Stimulated activated CD8-positive, alpha-beta memory T cell treated with anti-CD3 and anti-CD28 coated beads, Interleukin-4, amount 100 ng/mL, for 1 hour (primary cell): ENCODE measurements at places on chromosomes 1 and 21.

DNA sequence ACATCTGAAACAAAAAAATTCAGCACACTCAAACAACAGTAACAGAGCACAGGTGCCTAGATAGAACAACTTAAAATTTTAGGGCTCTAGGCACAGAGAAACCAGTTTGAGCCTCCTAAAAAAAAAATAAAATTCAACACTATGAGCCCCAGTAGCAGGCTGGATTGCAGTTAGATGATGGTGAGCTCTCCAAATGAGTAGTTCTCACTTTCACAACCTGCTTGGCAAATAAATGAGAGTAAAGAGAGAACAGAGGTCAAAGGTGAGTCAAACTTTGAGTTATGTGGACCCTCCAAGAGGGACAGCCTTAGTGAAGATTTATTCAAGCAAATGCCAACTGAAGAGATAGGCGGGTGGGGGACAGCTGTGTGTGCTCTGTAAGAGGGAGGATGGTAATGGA lies 3.6 kb downstream of the BEND5 start:
- DNase-seq = no peak

GRCh38 chr1:6028042-6028850 lies 17.4 kb upstream of the KCNAB2 start:
- peak; percentile 29 for DNase-seq

GRCh38 chr1:78096017-78096416 lies 50.3 kb downstream of the GIPC2 start:
- no peak for DNase-seq

GRCh38 chr21:39373634-39374033 lies 24.7 kb upstream of the HMGN1 start:
- DNase-seq = no peak

GRCh38 chr1:65310078-65310587 lies 790 bp downstream of the DNAJC6 start:
- DNase-seq = no peak

GRCh38 chr1:225228871-225229303 lies 199.0 kb downstream of the LBR start:
- no peak for DNase-seq

DNA sequence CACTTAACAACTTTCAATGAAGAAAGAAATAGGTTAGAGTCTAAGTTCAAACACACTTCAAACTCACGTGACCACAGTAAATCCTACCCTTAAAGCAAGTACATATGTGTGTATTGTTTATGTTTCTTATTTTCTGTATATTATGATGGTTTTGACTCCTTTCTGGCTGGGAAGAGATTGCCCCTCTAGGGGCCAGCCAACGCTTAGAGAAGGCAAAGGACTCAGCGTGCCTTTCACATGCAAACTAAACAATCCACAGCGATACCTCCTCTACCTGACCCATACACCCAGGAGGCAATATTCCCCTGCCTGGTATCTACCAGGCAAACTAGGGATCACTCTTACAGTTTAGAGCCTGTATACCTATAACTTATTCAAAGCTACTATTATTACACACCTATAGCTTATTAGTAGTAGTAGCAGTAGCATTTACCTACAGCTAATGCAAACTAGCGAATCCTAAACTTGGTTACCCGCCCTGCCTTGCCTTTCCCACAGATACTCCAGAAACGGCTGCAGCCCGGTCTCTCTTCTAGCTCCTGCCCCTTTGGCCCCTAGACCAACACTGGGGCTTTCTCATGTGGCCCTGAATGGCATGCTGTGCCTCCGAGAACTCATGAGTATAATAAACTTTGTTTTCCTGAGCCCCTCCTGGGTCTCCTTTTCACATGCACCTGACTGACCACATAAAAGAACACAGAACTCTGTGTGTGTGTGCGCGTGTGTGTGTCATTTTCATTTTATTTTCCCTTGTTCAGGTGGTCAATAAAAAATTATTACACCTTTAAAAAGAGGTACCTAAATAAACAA lies 14.0 kb downstream of the NRIP1 start:
- DNase-seq = no peak

DNA sequence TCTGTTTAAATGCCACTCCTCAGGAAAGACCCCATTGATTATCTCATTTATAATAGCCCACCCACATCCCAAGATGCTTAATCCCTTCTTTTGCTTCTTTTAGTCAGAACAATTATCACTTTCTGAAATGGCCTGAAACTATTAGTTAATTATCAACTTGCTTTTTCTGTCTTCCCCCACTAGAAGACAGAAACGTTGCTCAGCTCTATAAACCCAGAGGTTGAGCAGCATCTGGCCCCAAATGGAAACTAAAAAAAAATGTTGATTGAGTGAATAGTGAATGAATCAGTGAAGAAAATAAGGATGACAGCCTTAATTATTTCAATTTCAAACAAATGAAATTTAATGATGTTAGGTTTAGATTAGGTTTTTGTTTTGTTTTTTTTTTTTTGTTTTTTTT lies 38.2 kb upstream of the PIGC start:
- DNase-seq = no peak

GRCh38 chr1:237932816-237933215 lies 42.1 kb upstream of the ZP4 start:
- DNase-seq = no peak

DNA sequence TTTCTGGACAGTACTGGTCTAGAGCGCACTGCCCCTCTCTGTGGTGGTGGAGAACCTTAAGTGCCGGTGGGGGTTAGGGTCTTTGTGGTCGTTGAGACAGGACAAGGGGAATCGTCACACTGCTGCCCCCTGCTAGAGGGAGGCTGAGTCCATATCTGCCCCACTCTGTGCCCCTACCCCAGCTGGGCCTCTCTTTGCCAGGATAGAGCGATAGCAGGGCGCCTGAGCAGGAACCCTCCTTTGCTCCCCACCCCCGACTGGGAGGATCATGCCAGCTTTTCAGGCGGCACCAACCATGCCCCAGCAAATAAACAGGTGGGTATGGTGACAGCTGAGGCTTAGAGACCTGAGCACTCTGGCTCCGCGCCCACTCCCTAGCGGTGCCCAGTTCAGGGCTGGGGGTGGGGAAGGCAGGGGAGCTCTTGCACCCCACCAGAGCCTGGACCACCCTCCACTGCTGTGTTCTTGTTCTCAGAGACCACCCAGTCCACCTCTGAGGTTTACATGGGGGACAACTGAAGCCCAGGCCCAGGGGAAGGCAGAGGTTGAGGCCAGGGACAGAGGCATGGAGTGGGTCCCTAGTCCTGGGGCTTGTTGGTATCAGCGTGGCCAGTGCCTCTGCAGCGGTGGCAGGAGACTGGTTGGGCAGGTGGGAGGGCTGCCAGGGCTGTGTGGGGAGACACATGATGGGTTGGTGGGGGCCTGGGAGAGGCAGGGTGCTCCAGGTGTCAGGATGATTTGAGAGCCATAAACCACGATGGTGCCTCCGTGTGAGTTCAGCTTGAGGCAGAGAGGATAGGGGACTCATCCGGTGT lies 1.6 kb downstream of the PADI2 start:
- no peak for DNase-seq

- DNase-seq = no peak
Measured at GRCh38 chr1:163703794-163704193, 382.0 kb downstream of the NUF2 start.

- no peak for DNase-seq
Measured at GRCh38 chr1:77407738-77408375, 126.0 kb downstream of the AK5 start.

GRCh38 chr1:99176753-99177152 lies 87.5 kb upstream of the PLPPR4 start:
- no peak for DNase-seq

- DNase-seq = no peak
Measured at GRCh38 chr1:42833981-42834380, 12.4 kb upstream of the ZNF691 start.

DNA sequence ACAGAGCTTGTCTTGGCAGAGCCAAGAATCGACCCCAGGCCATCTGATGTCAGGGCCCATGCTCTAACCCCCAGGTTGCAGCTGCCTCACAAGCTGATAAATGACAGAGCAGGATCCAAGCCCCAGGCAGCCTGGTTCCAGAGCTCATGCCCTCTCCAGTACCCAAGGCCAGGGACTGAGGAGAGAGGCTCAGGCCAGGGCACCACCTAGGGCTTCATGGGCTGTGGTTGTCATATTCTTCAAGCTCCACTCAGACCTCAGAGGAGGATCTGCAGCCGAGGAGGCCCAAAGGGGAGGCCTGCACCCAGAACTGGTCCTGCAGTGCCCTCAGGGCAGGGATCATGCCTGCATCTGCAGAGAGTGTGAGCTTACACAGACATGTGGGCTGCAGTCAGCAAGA lies 301.1 kb downstream of the MATN1 start:
- no peak for DNase-seq

GRCh38 chr1:45968941-45969666 lies 163.3 kb downstream of the PIK3R3 start:
- no peak for DNase-seq

GRCh38 chr1:16387201-16388188 lies 20.5 kb downstream of the SZRD1 start:
- DNase-seq = no peak

GRCh38 chr1:154957091-154957657 lies 1.3 kb upstream of the PBXIP1 start:
- no peak for DNase-seq

DNA sequence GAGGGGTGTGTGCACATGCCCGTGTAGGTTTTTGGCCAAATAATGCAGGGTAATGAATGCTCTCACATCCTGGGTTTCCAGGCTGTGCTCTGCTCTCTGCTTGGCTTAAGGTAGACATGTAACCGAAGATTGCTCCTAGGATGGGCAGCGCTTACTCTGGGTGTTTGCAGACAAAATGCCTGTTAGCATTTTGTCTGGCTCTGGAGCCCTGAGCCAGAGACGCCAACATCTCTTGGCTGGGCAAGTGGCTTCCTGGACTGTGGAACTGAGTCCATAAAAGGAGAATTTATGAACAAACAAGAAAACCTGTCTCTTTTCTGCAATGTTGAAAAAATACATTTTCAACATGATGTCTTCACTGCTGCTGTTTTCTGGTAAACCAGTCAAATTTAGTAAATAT lies 96.0 kb upstream of the TSPAN2 start:
- no peak for DNase-seq

DNA sequence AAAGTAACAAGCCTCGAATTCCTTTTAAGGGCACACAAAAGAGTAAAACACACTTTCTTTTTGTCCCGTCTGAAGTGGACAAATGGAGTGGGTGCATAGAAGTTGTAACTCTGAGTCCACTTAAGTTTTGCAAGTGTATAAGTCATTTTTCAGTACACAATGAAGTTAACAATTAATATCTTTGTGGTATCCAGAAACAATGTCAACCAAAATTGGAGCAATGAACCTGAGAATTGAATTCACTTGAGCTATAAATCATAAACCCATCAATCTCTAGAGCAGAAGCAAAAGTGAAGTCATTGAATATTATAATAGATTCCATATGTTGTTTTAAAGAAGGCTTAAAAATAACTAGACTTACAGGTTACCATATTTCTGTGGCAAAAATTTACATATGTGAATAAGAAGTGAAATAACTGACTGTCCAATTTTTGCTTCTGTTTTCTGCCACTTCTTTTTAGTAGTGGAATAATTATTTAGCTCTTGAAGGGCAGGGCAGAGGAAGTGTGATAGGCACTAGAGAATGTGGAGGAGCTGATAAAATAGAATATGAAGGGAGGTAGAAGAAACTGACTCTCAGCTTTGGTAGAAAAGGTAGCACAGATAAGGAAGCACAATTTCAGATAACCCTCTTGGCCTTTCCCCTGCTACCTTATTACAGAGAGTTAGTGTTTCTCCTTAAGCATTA lies 73.9 kb upstream of the RGL1 start:
- DNase-seq = no peak

- DNase-seq = peak; percentile 88
Measured at GRCh38 chr1:155206891-155207805, 549 bp downstream of the THBS3 start.

GRCh38 chr1:156560585-156561163 lies 11.7 kb downstream of the IQGAP3 start:
- no peak for DNase-seq

- no peak for DNase-seq
Measured at GRCh38 chr1:154182344-154183045, 9.4 kb downstream of the TPM3 start.

GRCh38 chr1:172143384-172144055 lies 277.0 kb upstream of the C1orf105 start:
- no peak for DNase-seq

- no peak for DNase-seq
Measured at GRCh38 chr1:62781841-62782543, 1.9 kb upstream of the ATG4C start.

GRCh38 chr1:162951553-162952315 lies 90.8 kb upstream of the CCDC190 start:
- no peak for DNase-seq

DNA sequence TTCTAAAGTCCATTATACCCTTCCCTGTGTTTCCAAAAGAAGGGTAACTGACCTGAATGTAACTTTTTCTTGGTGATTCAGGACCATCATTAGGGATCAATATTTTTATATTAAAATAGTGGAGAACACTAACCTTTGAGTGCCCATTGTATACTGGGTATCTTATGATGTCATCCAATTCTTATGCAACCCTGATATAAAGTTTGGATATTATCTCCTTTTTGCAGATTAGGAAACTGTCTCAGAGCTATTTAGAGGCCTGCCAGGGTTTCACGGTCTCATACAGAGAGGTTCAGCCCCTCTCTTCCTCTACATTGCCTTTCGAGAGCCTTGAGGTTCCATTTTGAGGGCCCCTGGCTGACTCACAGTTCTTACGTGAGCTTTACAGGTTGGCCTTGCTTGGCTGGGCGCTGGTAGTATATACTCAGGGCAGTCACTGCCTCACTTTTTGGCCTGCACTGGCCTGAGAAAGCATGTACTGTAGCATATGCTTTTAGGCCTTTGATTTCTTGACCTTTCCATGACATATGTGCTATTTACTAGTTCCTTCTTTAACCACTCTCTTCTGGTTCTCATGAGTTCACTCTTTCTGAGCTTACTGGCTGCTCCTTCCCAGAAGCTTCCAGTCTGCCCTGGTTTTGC lies 15.7 kb upstream of the FOXO6 start:
- DNase-seq = no peak

- DNase-seq = no peak
Measured at GRCh38 chr21:43740497-43741156, 21.7 kb downstream of the PDXK start.

GRCh38 chr1:244224487-244225430 lies 173.7 kb downstream of the ZBTB18 start:
- no peak for DNase-seq

DNA sequence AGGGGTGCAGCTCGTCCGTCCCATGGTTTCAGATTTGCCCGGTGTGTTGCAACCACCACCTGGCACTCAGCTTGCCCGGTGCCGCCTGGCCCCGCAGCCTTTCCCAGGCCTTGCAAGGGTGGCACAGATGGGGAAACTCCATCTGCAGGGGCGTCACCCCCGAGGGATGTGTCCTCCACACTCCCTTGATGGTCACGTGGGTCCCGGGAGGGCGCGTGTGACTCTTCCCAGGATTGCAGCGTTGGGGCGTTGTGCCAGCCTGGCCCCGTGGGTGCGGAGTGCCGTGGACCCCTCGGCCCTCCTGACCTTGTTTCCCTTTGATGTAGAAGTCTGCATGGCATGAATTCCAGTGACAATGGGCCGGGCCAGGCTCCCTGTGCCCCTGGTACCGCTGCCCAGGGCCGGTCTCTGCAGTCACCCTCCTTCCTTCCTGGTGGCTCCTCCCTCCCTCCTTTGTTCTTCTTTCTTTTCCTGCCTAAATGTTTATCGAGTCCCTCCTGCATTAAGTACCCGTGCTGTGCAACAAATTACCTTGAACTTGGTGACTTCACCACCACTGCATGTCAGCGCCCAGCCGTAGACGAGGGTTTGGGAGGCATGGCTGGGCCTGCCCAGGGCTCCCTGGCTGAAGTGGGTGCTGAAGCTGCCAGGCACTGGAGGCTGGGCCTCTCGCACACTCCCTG lies 22.9 kb downstream of the RRP1 start:
- no peak for DNase-seq

- no peak for DNase-seq
Measured at GRCh38 chr1:214120191-214120590, 132.4 kb downstream of the PROX1 start.

- DNase-seq = no peak
Measured at GRCh38 chr1:87263281-87263680, 65.4 kb upstream of the LMO4 start.
